Fibroblast of skin of scalp (primary cell): ENCODE measurements at places on chromosomes 4 and X.

DNA sequence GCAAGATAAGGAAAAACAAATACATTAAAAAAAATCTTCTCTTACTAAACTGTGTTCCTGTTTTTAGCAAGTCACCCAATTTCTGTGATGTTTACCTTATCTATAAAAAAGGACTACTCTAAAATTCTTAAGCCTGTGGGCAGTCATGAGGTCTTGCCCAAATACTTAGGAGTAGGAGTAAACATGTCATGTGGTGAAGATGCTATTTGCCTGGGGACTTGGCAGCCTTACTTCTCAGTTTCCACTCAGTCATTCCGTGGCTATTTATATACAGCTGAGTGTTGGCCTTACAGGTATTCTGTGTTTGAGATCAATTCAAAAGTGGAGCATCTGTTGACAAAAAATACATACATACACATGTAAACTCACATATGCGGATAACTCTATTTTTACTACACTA is 89.9 kb upstream of the TLR2 start:
- DNase-seq, result peak; percentile 24

DNA sequence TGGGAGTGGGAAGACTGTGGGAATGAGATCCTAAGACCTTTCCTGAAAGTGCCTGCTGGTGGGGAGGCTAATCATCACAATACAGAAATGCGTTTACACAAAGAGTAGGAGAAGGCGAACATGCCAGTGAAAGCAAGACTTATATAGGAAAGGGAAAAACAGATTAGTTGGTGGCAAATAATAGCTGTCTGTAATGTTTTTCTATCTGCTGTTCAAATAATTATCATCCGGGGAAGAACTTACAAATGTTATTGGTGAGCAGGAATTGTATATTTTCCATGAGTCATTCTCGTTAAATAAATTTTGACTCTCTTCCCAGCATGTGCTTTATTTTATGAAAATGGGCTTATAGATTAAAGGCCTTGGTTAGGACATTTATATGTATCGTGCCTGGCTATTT is 196.5 kb downstream of the ARHGAP10 start:
- DNase-seq, result peak; percentile 24

- DNase-seq, result peak; percentile 37
These were observed 74.2 kb downstream of the FREM3 start for GRCh38 chr4:143626134-143626911.

- DNase-seq, result no peak
These were observed 191.9 kb upstream of the MAB21L2 start for GRCh38 chr4:150389896-150390530.

GRCh38 chrX:115940888-115941332 is 229.6 kb upstream of the AGTR2 start:
- DNase-seq, result no peak

DNA sequence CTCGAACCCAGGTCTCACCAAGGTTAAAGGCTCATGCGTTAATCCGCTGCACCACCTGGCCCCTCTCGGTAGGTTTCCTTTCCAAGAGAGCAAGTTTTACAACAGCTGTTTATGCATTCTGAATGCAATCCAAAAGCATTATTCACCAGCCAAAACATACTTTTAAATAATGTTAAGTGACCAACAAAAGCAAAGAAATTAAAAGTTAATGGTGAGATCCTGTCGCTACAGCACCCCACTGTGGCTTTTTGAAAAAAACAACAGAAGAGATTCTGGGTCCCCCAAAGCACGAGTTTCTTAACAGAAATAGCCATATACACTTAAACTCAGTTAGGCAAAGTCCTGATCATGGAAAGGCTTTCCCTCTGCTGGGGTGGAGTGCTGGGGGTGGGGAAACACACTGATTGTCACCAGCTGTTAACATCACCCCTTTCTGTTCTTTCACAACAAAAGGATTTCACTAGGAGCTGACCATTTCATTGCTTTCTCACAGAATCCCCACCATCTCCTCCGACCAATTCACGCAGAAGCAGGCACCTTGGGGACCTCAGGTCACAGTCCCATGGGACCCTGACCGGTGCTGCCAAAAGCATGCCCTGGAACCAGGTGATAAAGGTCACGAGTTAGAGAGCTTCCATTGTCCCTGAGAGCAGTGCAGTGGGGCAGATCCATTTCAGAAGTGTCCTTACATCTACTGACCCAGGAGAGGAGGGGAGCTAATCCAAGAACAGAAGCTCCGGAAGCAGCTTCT is 51.2 kb downstream of the ZNF827 start:
- DNase-seq, result peak; percentile 62

GRCh38 chr4:172982151-172982590 is 186.4 kb upstream of the GALNT7 start:
- peak; percentile 80 for DNase-seq

GRCh38 chr4:86036736-86037135 is 323.1 kb downstream of the MAPK10 start:
- peak; percentile 41 for DNase-seq

GRCh38 chrX:125202591-125203248 is 117.0 kb upstream of the TEX13C start:
- DNase-seq, result no peak

DNA sequence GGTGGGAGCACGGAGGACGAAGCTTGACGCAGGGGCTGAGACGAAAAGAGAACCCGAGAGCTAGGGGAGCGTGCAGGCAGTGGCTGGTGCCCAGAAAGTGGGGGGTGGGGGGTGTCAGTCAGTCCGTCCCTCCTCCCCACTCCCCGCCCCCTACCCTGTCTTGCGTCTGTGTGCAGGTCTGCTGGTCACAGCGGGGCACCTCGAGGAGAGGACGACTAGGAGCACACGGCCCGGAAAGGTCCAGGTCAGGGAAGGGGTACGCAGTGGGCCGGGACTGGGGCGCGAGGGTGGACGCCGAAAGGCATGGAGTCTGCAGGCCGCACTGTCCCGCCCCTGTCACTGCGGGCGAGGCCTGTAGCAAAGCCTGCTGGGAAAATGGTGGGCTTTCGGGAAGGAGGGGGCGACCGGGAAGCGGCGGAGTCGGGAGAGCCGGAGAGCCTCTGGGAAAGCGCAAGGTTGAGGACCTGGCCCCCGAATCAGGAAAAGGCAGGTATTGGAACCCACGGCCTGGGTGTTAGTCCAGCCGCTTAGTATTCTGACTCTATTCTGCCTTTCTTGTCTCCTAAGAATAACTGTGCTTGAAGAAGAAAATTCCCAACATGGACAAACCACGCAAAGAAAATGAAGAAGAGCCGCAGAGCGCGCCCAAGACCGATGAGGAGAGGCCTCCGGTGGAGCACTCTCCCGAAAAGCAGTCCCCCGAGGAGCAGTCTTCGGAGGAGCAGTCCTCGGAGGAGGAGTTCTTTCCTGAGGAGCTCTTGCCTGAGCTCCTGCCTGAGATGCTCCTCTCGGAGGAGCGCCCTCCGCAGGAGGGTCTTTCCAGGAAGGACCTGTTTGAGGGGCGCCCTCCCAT is 769 bp downstream of the TCEAL1 start:
- peak; percentile 78 for DNase-seq
